ENCODE measurements at places on chromosomes 1 and 21.

DNA sequence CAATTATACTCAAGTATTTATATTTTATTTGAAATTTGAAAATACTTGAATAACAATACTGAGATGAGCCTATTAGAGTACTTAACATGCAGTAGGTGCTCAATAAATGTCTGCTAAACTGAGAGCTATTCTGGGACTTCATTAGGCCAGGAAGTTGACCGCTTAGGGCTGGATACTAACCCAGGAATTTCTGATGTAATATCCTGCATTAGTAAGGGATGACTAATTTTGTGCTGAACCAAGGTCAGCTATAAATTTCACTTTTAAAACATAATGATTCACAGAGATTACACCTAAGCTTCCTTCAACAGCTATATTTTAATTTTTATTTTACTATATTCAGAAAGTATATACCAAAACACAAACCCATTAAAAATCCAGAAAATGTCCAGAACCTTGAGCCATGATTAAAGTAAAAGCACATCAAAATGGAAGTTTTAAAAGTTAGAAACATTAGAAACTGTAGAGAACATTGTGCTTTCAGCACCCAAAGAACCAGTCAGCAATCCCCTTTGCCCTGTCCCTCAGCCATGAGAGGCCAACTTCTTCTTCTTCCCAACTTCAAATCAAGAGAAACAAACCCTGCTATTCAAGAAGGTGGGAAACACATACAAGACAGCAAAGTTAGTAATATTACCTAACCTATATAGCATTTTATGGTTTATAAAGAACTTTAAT is 35.4 kb downstream of the WNT2B start:
- no peak for DNase-seq

- DNase-seq, result no peak
Observed at GRCh38 chr1:165637427-165637826, 6.4 kb downstream of the MGST3 start.

DNA sequence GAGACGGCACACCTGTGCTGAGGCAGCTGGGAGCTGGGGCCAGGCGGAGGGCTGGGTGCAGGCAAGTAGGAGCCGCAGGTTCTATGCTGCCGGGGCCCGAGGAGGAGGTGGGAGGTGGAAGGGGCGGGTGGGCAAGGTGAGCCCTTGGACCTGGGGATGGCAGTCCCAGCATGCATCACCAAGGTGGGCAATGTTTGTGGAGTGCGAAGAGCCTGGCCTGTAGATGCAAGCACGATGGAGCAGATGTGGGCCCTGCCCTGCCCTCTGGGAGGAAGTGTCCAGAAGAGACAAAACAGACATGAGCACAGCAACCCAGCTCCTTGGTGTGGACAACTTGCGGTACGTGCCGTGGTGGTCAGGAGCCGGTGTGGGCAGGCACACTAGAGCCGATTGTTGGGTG is 28.3 kb upstream of the AJAP1 start:
- no peak for DNase-seq

GRCh38 chr1:5497503-5497902 is 494.7 kb downstream of the NPHP4 start:
- no peak for DNase-seq

GRCh38 chr1:162397039-162397448 is 14.9 kb downstream of the SH2D1B start:
- DNase-seq, result no peak

DNA sequence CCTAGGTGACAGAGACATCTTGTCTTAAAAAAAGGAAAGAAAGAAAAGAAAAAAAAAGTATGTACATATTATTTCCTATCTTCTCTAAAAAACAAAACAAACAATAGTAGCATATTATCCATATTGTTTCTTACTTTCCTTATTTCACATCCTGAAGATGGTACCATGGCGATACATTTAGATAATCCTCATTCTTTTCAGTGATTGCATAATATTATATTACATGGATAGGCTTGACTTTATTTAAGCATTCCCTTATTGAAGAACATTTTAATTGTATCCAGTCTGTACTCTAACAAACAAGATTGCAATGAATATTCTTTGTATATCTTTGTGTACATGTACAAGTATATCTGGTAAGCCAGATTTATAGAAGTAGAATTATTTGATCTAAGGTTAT is 82.9 kb upstream of the PUM1 start:
- DNase-seq, result no peak

GRCh38 chr1:151611288-151611790 is 511 bp upstream of the SNX27 start:
- no peak for DNase-seq

- no peak for DNase-seq
Observed at GRCh38 chr1:150516616-150517015, 1.1 kb downstream of the FALEC start.

DNA sequence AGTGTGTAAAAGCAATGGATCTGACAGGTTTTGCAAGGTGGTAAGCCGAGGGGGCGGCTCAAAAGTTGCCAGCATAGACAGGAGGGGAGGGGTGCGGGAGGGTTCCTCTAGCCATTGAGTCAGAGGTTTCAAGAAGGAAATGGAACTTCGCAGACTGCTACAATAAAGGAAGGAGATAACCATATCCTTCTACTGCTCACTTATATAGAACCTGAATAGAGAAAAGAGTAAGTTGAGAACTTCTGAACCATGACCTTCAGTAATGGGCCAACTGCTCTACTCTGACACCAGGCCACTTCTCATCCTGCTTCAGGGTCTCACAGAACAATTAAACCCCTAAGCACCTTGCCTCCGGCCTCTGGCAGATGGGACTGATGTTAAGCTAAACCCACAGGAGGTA is 26.3 kb upstream of the BCAR3 start:
- no peak for DNase-seq

- DNase-seq, result no peak
Observed at GRCh38 chr1:153670257-153670858, 435 bp downstream of the ILF2 start.

DNA sequence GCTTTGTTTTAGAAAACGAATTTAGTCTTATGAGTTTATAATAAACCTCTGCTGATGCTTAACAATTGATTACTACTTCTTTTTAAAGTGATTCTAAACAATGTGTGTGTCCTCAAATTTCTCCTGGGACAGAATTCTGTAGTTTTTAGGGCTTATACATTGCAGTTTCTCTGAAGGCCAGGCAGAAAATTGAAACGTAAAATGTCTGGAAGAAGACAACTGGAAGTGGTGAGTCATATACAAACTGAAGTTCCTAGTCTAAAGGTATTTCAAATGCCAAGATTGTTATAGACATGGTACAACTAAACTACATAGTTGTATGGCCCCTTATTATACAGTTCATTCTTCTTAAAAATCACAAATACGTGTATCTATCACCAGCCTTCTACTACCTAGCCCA is 30.5 kb upstream of the RC3H1 start:
- no peak for DNase-seq

GRCh38 chr1:162724583-162725120 is 65.8 kb upstream of the HSD17B7 start:
- no peak for DNase-seq

DNA sequence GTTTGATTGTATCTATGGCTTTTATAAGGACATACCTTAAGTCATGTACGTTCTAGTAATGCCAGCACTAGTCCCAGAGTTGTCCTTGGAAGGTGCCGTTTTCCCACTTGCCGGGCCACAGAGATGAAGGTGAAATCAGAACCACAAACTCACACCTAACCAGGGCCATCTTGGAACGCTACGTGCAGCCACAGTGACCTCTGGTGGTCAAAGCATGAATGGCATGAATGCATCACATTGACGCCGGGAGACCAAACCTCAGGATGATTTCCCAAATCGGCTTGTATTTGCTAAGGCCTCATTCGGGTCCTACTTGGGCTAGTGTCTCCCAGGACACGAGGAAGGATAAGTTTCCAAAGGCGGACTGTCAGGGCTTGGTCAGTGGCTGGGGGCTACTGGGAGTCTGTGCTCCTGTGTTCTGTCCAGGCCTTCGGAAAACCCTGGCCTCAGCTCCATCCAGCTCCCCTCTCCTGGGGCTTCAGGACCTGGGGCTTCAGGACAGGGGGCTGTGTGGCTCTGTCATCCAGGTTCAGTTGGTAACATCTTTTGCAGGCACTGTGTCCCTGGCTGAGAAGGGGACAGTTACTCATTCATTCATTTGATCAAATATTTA is 260.5 kb downstream of the PRDM2 start:
- DNase-seq, result peak; percentile 59

DNA sequence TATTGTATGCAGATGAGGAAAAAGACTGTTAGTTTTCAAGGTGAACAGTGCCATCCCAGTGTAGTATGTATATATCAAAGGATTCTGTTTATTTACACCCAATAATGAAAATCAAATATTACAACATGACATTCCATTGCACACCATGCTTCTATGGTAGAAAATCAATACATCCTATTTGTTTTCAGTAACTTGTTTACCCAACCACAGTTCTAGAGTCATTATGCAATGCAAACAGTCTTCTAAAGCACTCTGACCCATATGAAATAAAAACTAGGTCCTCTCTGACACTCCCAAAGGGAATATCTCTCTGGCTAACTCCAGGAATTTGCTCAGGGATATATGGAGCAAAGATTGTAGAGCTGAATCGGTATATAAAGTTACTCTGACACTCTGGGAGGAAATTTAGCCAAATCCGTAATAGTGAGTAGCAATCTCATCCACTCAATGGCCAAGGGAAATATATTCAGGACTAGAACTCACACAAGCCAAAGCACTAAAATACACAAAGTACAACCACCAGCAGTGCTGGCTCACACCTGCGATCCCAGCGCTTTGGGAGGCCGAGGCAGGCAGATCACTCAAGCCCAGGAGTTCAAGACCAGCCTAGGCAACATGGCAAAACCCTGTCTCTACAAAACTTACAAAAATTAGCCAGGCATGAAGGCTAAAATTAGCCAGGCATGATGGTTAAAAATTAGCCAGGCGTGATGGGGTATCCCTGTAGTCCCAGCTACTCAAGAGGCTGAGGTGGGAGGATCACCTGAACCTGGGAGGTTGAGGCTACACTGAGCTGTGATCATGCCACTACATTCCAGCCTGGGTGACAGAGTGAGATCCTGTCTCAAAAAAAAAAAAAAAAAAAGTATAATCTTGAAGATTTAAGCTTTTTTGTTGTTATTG is 75.2 kb downstream of the RERE start:
- no peak for DNase-seq

DNA sequence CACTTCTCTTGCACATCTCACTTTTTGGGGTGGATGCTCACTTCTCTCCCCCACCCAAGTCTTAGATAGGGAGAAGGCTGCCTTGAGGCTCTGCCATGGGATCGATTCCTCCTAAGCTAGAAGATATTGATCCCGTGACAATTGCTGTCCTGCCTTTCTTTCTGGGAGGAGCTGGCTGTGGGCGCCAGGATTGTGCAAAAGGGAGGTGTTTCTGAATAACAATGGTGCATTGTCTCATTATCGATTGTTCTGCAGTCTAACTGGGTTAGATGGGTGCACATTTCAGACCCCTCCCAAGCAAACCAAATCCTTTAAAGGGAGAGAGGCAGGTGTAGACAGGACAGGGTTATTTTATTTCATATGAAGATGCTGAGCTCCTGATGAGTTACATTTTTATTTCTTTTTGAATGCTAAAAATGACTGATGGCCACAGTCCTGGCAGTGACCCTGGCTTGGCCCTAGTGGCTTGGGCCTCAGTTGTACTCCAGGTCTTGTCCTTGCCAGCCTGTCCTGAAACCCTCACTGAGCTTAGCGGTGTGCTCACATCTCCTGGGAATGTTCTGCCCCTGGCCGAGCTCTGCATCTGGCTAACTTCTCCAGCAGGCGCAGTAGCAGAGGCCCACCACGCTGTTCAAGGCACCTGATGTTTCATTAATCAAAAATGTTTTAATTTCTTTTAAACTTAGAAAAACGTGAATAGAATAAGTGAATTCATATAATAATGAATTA is 99.0 kb upstream of the KAZN start:
- no peak for DNase-seq

- no peak for DNase-seq
Observed at GRCh38 chr1:168693197-168693871, 35.7 kb downstream of the DPT start.

DNA sequence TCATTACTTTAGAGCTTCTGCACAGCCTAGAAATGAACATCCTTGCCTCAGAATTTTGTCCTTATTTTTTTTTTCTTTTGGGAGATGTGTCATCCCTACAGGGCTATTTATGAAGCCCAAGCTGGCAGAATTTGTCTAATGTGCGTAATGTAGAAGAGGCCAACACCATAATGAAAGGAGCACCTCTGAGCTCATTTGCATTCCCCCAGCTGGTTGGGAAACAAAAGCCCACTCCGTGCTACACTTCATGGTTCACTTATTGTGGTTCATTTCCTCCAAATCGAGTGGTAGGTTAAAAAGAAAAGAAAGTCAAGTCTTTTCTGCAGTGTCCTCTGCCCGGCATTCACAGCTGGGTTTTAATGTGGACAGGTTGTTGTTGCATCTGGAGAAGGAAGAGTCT is 73.5 kb downstream of the KAZN start:
- DNase-seq, result no peak

- DNase-seq, result no peak
Observed at GRCh38 chr21:36636016-36636415, 62.9 kb upstream of the SIM2 start.

- no peak for DNase-seq
Observed at GRCh38 chr1:180577361-180577760, 18.6 kb downstream of the OVAAL start.

GRCh38 chr1:226938903-226939437 is 1.1 kb upstream of the COQ8A start:
- DNase-seq, result no peak

Measured in stimulated activated CD8-positive, alpha-beta memory T cell treated with anti-CD3 and anti-CD28 coated beads, Interleukin-15, amount 100 ng/mL, for 1 hour (primary cell).